ENCODE measurements at places on chromosomes 7 and 10.

- H3K4me1 ChIP-seq = no peaks in the 10 kb centered on the region
- no peaks in the 10 kb centered on the region for H3K36me3 ChIP-seq
- no peak overlapping the region for H3K4me3 ChIP-seq
- H3K27ac ChIP-seq = no peak overlapping the region
- no peak for DNase-seq
- no peaks in the 10 kb centered on the region for H3K27me3 ChIP-seq
These were observed 1263.5 kb upstream of the AUTS2 start for GRCh38 chr7:68334636-68335272.

DNA sequence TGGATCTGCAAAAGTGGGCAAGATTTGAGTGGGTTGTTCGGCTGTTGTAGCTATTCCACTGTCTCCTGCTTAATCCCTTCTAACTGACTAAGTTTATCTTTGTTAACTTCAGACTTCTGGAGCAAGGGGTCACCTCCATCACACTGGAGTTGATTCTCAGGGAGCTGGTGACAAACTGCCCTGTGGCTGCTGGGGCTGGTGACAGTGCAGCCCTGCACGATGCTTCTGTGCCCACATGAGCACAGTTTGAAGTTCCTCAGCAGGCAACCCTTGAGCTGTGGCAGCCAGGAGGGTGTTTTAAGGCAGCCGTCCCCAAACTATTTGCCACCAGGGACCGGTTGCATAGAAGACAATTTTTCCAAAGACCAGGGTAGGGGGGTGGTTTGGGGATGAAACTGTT, 40.5 kb downstream of the ADRB1 start:
- no peaks in the 10 kb centered on the region for H3K36me3 ChIP-seq
- no peak overlapping the region for H3K27ac ChIP-seq
- H3K4me1 ChIP-seq = no peaks in the 10 kb centered on the region
- no peak for DNase-seq

GRCh38 chr10:230758-231157, 95.5 kb downstream of the ZMYND11 start:
- no peak overlapping the region for H3K4me3 ChIP-seq
- H3K27me3 ChIP-seq = no peaks in the 10 kb centered on the region
- H3K27ac ChIP-seq = no peak overlapping the region
- no peaks in the 10 kb centered on the region for H3K4me1 ChIP-seq
- H3K36me3 ChIP-seq = no peaks in the 10 kb centered on the region
- DNase-seq = no peak

- no peaks in the 10 kb centered on the region for H3K36me3 ChIP-seq
- H3K4me3 ChIP-seq = no peak overlapping the region
- H3K4me1 ChIP-seq = no peaks in the 10 kb centered on the region
- H3K27ac ChIP-seq = no peak overlapping the region
- H3K27me3 ChIP-seq = no peaks in the 10 kb centered on the region
- DNase-seq = no peak
These were observed 282.6 kb upstream of the CACNA2D1 start for GRCh38 chr7:82726038-82726800.

DNA sequence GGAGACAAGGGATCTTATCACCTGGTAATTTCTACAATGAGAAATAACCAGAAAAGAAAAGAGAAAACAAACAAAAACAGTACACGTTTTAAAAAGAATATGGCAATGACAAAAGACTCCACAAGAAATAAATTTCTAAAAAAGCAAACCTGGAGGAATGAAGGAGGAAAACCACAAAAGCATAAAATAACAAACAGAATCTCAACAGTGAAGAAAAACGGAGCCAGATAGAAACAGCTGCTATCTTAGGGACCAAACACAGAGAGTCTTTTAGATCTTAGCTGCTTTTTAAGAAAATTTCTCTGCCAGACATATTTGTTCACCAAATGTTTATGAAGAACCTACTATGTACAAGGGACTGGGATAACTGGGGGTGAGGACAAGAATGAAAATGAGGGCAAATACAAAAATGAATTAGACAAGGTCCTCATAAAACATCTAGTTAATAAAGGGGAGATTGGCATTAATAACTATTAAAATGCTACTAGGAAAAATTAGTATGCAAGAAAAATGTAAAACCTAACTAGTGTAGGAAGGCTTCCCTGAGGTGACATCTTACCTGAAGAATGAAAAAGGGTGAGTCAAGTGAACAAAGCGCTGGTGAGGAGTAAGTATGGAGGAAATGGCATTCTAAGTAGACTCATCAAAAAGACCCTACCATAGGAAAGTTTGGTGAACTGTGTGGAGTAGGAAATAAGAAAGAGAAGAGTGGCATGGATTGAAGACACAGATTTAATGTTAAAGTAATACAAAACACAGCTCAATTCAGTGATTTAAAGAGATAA, 34.3 kb downstream of the WASL start:
- H3K4me1 ChIP-seq = peaks cover 8% of the 10 kb centered on the region
- H3K4me3 ChIP-seq = no peak overlapping the region
- H3K27ac ChIP-seq = no peak overlapping the region

- no peaks in the 10 kb centered on the region for H3K4me1 ChIP-seq
- H3K36me3 ChIP-seq = peaks cover 23% of the 10 kb centered on the region
- H3K4me3 ChIP-seq = no peak overlapping the region
- DNase-seq = no peak
- H3K27ac ChIP-seq = no peak overlapping the region
These were observed 41.8 kb upstream of the LRRC18 start for GRCh38 chr10:48981310-48981907.

GRCh38 chr10:6201516-6201975, 1.2 kb upstream of the PFKFB3 start:
- peaks cover 10% of the 10 kb centered on the region for H3K4me1 ChIP-seq
- no peaks in the 10 kb centered on the region for H3K36me3 ChIP-seq
- peak; percentile 63 for DNase-seq
- H3K27ac ChIP-seq = no peak overlapping the region
- peak overlapping the region; percentile 77 for H3K4me3 ChIP-seq
- no peaks in the 10 kb centered on the region for H3K27me3 ChIP-seq

- no peaks in the 10 kb centered on the region for H3K36me3 ChIP-seq
- no peaks in the 10 kb centered on the region for H3K4me1 ChIP-seq
- no peak for DNase-seq
- no peaks in the 10 kb centered on the region for H3K27me3 ChIP-seq
These were observed 546.7 kb upstream of the ADARB2 start for GRCh38 chr10:2284071-2284470.

DNA sequence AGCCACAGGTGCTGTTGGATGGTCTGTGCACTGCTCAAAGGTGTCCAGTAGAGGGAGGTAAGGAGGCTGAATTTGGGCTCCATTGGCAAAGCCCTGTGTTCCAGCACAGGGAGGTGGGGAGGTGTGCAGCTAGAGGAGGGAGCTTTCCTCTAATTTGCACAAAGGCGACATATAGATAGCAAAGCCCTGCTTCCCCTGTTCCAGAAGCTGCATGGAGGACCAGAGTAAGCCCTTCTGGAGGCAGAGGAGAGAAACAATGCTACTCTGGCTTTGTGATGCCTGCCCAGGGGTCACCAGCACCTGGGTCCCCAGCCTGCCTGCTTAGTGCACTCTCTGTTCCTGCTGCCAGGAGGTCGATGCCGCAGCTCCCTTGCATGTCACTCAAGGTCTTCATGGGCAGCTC, 3.4 kb upstream of the ARHGAP22 start:
- peaks cover 14% of the 10 kb centered on the region for H3K4me1 ChIP-seq
- H3K27me3 ChIP-seq = no peaks in the 10 kb centered on the region
- no peaks in the 10 kb centered on the region for H3K36me3 ChIP-seq
- no peak overlapping the region for H3K4me3 ChIP-seq
- no peak overlapping the region for H3K27ac ChIP-seq

DNA sequence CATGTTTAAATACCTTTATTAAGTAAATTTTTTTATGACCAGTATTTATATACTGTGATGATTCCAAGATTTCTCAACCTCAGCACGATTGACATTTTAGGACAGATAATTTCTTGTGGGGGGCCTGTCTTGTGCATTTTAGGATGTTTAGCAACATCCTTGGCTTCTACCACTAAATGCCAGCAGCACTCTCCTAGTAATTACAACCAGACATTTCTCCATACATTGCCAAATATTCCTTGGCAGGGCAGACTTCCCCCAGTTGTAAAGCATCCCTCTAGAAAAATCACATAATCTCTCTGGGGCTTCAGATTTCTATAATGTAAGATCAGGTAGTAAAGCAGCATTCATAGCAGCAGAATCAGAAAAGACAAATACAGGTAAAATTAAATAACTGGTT, 7.8 kb upstream of the LIPM start:
- H3K27ac ChIP-seq = no peak overlapping the region
- no peaks in the 10 kb centered on the region for H3K27me3 ChIP-seq
- no peaks in the 10 kb centered on the region for H3K36me3 ChIP-seq
- peaks cover 7% of the 10 kb centered on the region for H3K4me1 ChIP-seq
- DNase-seq = no peak

DNA sequence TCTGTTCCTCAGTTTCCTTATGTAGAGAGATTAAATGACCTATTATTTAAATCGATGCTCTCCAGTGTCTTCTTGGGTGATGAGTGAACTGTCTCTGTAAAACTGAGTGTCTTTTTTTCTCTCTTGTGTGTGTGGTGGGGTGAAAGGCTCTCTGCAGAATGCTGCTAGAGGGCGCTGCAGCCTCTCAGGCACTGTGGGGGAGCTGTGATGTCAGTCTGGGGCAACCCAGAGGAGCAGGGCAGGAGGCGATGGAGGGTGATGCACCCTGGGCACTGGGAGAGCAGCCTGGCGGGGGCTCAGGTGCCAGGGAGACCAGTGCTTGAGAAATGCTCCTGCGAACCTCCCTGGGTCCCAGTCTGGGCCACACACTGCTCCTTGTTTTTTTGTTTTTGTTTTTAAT, 110.1 kb upstream of the POM121L12 start:
- no peak overlapping the region for H3K27ac ChIP-seq
- no peaks in the 10 kb centered on the region for H3K4me1 ChIP-seq
- no peak overlapping the region for H3K4me3 ChIP-seq
- no peaks in the 10 kb centered on the region for H3K27me3 ChIP-seq
- DNase-seq = no peak

DNA sequence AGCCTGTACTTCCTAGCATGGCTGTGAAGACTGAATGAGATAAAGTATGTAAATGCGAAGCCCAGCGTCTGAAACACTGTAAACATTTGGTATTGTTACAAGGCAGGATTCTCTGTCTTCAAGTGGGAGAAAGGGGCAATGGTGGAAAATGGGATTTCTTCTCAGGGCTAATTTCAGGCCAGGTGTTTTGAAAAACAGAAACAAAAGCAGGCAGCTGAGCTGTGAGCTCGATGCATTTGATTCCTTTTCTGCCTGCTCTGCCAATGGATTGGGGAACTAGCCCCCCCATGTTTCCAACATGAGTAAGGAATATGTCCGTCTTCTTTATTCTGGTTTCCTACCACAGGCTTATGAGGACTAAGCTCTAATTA, 732.1 kb upstream of the AUTS2 start:
- H3K36me3 ChIP-seq = no peaks in the 10 kb centered on the region
- no peaks in the 10 kb centered on the region for H3K4me1 ChIP-seq
- DNase-seq = no peak
- H3K27ac ChIP-seq = no peak overlapping the region

GRCh38 chr7:140209866-140210609, 33.3 kb upstream of the KDM7A start:
- H3K4me3 ChIP-seq = peak overlapping the region; percentile 24
- DNase-seq = peak; percentile 85

GRCh38 chr7:7895754-7896153, 72.8 kb upstream of the GLCCI1 start:
- H3K4me1 ChIP-seq = no peaks in the 10 kb centered on the region
- no peak for DNase-seq
- H3K27ac ChIP-seq = no peak overlapping the region
- H3K4me3 ChIP-seq = no peak overlapping the region
- no peaks in the 10 kb centered on the region for H3K27me3 ChIP-seq
- no peaks in the 10 kb centered on the region for H3K36me3 ChIP-seq

- no peak overlapping the region for H3K4me3 ChIP-seq
- no peak for DNase-seq
- H3K27me3 ChIP-seq = peaks cover 7% of the 10 kb centered on the region
- H3K36me3 ChIP-seq = no peaks in the 10 kb centered on the region
- H3K27ac ChIP-seq = no peak overlapping the region
These were observed 32.7 kb upstream of the RASGEF1A start for GRCh38 chr10:43299579-43299978.

GRCh38 chr7:4256286-4256685, 425.8 kb upstream of the FOXK1 start:
- H3K4me1 ChIP-seq = no peaks in the 10 kb centered on the region
- H3K27ac ChIP-seq = no peak overlapping the region
- no peaks in the 10 kb centered on the region for H3K27me3 ChIP-seq
- DNase-seq = no peak
- H3K4me3 ChIP-seq = no peak overlapping the region
- no peaks in the 10 kb centered on the region for H3K36me3 ChIP-seq

DNA sequence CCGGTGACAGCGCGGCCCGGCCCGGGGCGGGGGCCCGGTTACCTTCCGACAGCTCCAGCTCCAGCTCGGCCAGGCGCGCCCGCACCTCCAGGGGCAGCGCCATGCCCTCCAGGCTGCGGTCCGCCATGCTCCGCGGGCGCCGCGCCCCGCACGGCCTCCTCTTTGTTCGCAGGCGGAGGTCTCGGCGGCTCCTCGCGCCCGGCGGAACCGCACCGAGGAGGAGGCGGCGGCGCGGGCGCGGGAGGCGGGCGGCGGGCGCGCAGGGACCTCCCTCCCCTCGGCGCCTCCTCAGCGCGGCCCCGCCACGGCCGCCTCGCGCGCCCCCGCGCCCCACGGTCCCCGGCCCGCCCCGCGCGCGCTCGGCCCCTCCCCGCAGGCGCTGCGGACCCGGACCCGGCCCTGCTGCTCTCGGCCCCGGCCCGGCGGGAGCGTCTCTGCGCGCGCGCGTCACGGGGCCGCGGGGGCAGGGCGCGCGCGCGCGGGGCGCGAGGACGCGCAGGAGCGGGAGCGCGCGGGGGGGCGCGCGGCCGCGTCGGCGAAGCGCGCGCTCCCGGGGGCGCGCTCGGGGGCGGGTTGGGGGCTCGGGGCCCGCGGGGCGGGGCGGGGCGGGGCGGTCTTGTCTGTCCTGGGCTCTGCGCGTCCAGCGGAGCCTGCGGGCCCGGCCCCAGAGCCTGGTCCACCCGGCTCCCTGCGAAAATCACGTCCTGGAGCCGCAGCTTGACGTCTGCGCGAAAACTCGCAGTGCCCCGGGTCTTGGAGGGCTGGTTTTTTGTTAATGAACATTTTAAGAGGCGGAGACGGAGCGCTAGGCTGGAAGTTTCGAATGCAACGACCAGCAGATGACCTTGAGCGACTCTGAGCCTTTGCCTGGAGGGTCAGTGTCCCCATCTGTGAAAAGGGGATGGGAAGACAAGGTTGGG, at the start of gene DIP2C:
TSS of gene DIP2C (minus strand) at position 217 of the 920 bp plus-strand sequence. CDS start at position 127, 90 bp downstream.
- no peaks in the 10 kb centered on the region for H3K36me3 ChIP-seq
- no peak within 1 kb of the TSS for H3K27ac ChIP-seq
- H3K4me3 ChIP-seq = no peak within 1 kb of the TSS
- 0 out of 2 replicates have a peak, but pooled peaks cover 2% of the 10 kb centered on the region for H3K27me3 ChIP-seq
- DNase-seq = no peak
- H3K4me1 ChIP-seq = no peaks in the 10 kb centered on the region

GRCh38 chr10:50388181-50388580, 136.9 kb upstream of the ASAH2 start:
- H3K27me3 ChIP-seq = no peaks in the 10 kb centered on the region
- H3K27ac ChIP-seq = peak overlapping the region; percentile 35
- peaks cover 29% of the 10 kb centered on the region for H3K4me1 ChIP-seq
- no peak for DNase-seq
- no peak overlapping the region for H3K4me3 ChIP-seq
